Upper lobe of left lung (tissue), 6 donors: ENCODE measurements at places on chromosomes 16 and 17.

- DNase-seq, result no peak
Measured at GRCh38 chr17:49360796-49361128, 1.3 kb downstream of the ZNF652 start.

- DNase-seq, result no peak
Measured at GRCh38 chr16:54289945-54290832, 3.6 kb upstream of the IRX3 start.

GRCh38 chr17:69962436-69962995 is 112.5 kb upstream of the KCNJ16 start:
- no peak for DNase-seq

DNA sequence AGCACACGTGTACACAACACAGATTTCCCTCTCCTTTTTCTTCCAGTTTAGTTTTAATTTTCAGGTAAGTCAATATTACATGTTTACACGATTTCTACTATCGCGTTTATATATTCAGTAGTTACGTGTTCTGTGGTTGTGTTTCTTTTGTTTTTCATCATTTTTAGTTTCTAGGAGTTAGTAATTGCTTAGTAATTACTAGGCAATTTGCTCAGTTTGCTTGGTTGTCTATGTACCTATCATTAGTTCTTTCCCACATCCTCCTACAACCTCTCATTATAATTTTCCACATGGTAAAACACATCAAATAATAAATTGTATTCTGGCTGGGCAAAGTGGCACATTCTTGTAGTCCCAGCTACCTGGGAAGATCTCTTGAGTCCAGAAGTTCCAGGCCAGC is 24.6 kb upstream of the GUCY2D start:
- no peak for DNase-seq

DNA sequence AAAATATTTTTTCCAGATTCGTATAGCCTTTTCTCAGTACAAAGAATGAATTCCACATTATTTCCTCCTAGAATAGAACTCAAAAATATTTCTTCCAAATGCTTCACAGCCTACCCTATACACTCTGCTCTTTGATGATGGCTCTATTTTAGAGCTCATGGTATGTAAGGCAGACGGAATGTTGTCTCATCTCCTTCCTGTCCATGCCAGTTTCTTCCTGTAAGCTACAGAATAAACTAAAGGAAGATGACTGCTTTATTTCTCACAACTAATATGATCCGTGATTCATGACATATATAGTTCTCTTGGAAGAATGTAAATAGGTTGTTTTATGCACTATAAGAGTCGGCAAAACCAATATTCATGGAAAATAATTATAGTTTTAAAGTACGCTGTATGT is 723.1 kb downstream of the CDH11 start:
- no peak for DNase-seq

DNA sequence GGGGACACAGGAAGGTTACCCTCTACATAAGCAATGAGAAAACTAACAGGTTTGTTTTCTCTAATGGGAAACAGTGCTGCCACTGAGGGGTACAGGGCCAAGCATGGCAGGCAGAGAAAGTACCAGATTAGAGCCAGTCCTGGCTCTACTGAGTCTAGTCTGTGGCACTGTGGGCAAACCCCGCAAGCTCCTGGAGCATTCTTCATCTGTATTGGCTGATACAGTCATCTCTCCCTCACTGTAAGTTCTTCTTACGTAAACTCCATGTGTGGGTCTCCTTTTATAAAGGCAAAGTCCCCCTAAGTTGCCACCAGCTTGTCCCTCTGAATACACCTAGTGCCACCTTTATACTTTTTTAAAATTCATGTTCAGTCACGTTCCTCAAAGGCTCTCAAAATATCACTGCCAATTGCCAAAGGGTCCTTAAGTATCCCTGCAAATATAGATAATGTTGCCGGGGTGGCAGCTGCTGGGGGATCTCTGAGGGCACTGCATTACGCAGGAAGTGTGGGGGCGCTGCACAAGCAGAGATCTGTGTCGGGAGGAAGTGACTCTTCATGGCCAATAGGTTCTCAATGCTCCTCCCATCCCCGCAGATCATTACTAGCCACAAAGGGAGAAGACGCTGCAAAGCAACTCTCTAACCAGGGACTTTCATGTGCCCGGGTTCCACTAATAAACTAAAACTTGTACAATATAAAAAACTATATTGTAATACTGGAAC is 18.8 kb downstream of the XPO6 start:
- peak; percentile 55 for DNase-seq

DNA sequence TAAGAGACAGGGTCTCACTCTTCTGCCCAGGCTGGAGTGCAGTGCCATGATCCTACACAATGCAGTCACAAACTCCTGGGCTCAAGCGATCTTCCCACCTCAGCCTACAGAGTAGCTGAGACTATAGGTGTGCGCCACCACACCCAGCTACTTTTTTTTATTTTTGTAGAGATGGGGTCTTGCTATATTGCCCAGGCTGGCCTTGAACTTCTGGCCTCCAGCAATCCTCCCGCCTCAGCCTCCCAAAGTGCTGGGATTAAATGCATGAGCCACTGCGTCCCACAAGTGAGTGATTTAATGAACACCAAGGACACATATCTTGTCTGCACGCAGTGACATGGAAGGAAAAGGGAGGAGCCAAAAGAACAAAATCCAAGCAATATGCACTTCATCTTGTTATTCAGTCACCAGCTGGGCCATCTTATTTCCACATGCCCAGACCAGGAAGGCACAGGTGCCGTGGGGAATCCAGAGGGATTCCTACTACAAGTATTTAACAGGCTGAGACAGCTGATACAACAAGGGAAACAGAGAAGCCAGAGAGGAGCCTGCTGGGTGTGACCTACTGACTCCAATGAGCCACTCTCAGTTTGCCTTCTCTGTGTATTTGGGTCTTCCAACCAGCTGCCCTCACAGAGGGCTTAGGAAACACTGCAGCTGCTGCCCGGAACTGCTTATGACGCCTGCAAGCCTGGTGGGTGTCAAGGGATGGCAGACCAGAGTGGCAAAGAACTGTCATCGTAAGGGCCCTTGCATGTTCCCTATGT is 17.0 kb downstream of the LSM12 start:
- no peak for DNase-seq

GRCh38 chr17:81429821-81430551 is 34.7 kb downstream of the BAHCC1 start:
- peak; percentile 51 for DNase-seq

GRCh38 chr16:29312835-29313558 is 93.5 kb downstream of the NPIPB11 start:
- DNase-seq, result no peak

- no peak for DNase-seq
Measured at GRCh38 chr17:40538936-40539705, 26.2 kb downstream of the CCR7 start.

GRCh38 chr16:46690281-46691178 is 1.1 kb downstream of the ORC6 start:
- peak; percentile 39 for DNase-seq

- DNase-seq, result no peak
Measured at GRCh38 chr17:69460963-69461922, 46.7 kb downstream of the MAP2K6 start.
